EL (cell line): ENCODE measurements at places on chromosomes 5 and 9.
A peak's percentile ranks its signal among the peaks of the same experiment; 100 is the strongest.

DNA sequence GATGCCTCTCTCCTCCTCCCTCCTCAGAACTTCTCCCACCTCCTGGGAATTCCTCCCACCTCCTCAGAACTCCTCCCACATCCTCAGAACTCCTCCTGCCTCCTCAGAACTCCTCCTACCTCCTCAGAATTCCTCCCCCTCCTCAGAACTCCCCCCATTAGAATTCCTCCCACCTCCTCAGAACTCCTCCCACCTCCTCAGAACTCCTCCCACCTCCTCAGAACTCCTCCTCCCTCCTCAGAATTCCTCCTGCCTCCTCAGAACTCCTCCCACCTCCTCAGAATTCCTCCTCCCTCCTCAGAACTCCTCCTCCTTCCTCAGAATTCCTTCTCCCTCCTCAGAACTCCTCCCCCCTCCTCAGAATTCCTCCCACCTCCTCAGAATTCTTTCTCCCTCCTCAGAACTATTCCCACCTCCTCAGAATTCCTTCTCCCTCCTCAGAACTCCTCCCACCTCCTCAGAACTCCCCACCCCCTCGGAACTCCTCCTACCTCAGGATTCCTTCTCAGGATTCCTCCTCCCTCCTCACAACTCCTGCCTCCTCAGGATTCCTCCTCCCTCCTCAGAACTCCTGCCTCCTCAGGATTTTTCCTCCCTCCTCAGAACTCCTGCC lies 23.9 kb downstream of the SLC46A2 start:
- DNase-seq: peak; percentile 89

GRCh38 chr9:69797675-69798074 lies 22.9 kb upstream of the CFAP95 start:
- DNase-seq: no peak

- no peak for DNase-seq
Measured at GRCh38 chr5:4781299-4781698, 358.8 kb upstream of the ADAMTS16 start.

DNA sequence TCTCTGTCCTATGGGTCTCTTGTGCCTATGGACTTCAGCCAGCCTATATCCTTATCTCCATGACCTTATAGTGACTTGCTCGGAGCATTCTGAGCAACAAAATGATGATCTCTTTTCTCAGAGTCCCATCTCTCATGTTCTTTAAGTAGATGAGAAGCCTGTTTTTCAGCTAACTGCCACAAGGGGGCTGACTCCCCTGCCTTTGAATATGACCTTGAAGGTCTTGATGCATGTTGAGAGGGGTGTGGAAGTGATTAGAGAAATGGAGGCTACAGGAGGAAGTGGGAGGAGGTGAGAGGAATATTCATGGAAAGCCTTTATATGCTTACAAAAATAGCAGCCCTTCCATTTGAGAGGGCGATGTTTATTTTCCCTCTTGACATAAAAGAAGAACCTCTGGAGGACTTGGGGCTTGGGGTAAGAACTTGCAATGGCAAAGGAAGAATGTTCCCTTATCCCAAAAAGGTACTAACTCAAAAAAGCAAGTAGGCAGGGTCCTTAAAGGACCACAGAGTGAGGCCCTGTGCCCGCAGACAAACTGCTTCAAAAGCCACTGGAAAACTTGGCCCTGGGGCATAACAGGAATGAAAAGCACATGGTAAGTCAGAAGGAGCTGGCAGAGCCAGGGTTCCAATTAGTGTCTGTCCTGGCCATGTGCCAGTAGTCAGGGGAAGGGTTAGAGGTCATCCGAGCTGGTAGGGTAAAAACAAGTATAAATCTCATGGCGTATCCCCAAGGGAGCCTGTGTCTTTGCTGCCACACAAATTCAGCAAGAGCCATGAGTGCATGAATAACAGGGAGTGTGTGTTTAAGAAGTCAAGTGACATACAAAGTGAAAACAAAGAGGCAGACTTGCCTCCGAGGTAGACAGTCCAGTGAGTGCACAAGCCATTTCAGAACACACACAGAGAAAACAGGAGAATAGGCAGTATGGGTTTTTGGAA lies 39.1 kb downstream of the FGD3 start:
- DNase-seq: peak; percentile 25

- peak; percentile 47 for DNase-seq
Measured at GRCh38 chr5:10471677-10472076, 30.0 kb downstream of the ROPN1L start.

DNA sequence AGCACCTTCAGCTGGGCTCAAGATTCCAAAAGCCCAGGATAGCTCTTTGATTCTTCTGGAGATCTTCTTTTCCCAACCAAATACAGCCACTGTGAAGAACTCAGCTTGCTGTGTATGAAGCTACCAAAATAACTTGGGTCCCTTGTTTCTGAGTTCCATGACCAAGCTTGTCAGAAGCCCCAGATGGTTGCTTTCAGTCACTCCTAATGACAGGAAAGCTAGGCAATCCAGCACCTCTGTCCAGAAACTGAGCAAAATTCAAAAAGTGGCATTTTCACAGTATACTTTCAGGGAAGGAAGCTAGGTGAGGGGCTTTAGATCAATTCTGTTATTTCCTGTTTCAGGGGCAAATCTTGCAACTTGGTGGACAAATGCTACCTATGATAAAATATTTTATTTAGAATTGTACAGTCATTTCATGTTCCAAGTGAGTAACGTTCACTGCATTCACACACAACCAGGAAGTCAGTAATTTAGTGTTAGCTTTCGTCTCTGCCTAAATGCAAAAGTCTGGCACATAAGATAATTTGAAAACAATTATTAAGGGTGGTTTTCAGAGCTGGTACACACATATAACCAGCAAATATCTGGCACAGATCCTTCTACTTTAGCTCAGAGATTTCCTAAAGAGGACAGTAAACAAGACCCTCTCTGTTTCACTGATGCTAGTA lies 330.1 kb downstream of the GLIS3 start:
- no peak for DNase-seq

- no peak for DNase-seq
Measured at GRCh38 chr5:73032635-73033034, 76.8 kb downstream of the FCHO2 start.

DNA sequence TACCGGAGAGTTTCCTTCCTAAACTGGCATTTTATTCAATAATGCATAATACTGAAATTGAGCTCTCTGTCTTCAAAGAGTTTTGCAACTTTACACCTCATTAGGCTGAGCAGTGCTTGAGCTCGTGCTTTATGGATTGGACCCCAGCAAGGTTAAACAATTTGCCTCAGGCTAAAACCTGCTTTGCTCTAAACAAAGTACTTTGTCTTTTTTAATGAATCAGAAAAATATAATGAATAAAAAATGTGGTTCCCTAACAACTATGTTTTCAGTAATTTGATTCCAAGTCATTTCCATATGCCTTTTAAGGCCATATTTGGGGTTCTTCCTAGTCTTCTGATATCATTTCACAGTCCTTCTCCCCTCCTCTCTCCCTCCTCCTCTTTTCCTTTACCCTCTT lies 20.0 kb downstream of the ZNF366 start:
- DNase-seq: peak; percentile 46
